8988T (cell line): ENCODE measurements at places on chromosomes 16 and 17.

DNA sequence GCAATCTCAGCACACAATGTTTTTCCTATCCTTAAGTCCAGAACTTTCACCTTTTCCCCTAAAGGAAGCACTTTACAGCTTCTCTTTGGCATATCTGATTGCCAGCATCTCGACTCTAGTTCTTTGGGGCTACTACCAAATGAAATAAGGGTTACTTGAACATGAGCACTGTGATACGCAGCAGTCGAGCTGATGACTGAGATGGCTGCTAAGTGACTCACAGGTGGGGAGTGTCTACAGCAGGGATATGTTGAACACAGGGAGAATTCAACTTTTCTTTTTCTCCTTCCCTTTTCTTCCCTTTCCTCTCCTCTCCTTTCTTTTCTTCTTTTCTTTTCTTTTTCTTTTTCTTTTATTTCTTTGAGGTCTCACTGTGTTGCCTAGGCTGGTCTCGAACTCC lies 334.8 kb downstream of the MAF start:
- no peak for DNase-seq

DNA sequence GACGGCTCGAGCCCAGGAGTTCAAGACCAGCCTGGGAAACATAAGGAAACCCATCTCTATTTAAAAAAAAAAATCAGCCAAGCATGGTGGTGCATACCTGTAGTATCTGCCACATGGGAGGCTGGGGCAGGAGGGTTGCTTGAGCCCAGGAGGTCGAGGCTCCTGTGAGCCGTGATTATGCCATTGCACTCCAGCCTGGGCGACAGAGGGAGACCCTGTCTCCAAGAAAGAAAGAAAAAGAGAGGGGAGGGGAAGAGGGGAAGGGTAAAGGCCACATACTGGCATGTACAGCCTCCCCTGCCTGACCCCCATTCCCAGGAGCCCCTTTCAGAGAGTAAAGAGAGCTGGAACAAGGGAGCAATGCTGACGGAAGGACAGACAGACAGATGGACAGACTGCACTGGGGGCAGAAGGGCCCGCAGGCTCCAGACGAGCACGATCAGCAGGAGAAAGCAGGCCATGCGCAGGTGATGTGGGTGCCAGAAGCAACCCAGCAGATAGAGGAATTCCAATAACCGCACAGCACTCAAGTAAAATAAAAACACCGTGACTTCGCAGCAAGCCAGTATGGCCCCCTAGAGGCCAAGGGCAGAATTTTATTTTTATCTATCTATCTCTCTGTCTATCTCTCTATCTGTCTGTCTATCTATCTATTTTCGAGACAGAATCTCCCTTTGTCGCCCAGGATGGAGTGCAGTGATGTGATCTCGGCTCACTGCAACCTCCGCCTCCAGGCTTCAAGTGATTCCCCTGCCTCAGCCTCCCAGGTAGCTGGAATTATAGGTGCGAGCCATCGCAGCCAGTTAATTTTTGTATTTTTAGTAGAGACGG lies 27.1 kb upstream of the SNN start:
- no peak for DNase-seq

DNA sequence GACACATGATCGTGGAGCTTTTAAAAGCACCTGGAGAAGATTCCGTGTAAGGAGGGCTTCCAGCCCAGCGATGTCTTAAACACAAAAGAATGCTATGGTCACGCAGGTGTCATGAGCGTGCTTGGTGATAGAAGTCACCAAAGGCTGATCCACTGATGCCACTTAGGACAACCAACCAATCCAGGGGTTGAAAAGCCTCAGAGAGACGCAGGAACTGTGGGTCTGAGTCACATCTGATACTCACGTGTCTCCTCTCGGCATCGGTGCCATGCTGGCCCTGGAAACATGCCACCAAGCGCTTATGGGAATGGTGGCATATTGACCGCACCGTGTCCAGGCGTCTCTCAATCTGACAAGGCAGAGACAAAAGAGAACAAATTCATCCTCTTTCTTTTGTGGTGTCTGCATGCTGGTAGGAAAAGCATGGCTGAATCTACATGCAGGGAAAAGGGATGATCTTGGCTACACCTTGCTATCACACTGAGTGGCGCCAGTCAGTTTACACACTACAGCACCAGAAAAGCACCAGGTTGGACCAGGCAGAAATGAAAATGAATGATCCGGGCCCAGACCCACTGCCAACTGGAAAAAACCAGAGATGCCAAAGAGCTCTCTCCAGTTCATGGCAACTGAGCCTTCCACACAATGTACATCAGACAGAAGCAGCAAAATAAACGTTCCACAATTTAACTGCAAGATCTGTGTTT lies 38.0 kb downstream of the ARHGAP17 start:
- no peak for DNase-seq

DNA sequence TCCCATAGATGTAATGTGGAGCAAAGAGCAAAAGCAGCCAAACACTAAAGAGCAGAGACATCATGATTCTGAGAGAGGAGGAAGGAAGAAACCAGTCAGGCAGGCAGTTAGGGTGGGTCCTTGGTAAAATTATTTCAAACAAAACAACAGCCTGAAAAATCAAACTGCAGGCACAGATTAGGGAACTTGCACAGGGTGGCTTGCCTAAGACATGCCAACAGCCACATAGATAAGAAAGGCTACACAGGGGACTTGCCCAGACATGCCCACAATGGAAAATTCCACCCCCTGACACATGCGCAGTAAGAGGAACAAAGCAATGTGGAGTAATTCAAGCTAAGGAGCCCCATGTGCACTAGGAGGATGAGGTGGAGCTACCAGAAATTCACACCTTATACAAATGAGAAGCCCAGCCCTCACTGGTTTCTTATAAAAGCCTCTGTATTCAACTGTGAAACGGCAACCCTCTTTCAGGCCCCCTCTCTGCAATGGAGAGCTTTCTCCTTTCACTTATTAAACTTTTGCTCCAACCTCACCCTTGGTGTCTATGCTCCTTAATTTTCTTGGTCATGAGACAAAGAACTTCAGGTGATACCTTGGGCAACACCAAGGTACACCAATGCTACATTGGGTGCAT lies 7.3 kb upstream of the GAS7 start:
- no peak for DNase-seq

- no peak for DNase-seq
These were observed 9.9 kb upstream of the EDC4 start for GRCh38 chr16:67862623-67863583.

GRCh38 chr16:35311475-35311874 lies 1852.1 kb downstream of the TP53TG3F start:
- DNase-seq = no peak

GRCh38 chr17:8994319-8994718 lies 27.0 kb upstream of the NTN1 start:
- no peak for DNase-seq

GRCh38 chr17:19877364-19877945 lies 9.7 kb upstream of the ULK2 start:
- DNase-seq = no peak

DNA sequence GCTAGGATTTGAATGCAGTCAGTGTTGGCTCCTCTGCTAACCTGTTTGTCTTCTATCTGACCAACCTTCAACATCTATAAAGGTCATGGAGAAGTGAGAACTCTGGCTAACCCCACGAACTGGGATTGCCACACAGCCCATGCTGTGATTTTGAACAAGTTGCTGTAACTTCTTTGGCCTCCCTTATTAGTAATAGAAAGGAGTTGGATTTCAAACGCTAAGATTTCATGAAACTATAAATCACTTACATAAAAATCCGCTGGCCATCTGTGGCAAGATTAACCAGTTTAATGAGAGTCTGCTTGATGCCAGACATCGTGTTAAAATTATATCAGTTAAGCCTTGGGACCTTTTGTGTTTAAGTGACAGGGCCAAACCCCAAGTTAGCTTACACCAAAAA lies 53.4 kb downstream of the HSD17B2 start:
- no peak for DNase-seq

GRCh38 chr16:65509172-65509571 lies 387.3 kb upstream of the CDH11 start:
- DNase-seq = no peak

GRCh38 chr17:77072670-77073069 lies 68.1 kb upstream of the SEC14L1 start:
- no peak for DNase-seq

GRCh38 chr16:74736531-74737157 lies 36.0 kb upstream of the MLKL start:
- peak; percentile 20 for DNase-seq

- DNase-seq = no peak
These were observed 394.5 kb upstream of the SOX9 start for GRCh38 chr17:71726341-71726740.

GRCh38 chr16:11461595-11461990 lies 116.3 kb downstream of the RMI2 start:
- DNase-seq = no peak

DNA sequence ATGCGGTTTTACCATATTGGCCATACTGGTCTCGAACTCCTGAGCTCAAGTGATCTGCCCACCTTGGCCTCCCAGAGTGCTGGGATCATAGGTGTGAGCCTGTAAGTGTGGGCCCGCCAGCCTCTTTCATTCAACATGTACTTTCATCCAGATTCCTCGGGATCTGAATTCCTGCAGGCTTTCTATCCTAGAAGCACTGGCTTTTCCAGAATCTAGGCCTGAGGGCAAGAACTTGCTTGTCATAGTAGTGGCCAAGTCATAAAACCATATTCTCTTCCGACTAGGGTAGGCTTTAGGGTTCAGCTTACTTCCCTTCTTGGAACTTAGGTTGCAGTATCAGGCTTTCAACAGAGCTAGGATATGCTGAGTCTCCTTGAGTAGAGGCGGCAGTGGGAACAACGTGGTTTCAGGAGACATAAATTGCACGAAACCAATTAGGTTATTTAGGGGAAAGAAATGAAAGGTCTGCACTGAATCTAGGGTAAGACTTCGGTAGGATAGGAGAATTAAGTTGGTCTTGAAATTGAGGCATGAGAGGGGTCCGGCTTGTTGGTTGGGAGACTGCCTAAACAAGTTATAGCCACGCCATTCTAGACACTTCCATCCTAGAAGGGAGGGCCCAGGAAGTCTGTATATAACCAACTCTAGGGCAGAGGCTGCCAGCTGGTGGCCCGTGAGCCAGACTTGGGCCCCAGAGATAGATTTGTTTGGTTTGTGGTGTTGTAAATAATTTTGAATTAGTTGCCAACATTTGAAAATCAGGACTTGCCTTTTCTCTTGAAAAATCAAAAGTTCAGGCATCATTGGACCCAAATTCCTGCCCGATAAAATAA lies 15.6 kb downstream of the SLC7A6 start:
- no peak for DNase-seq

GRCh38 chr17:47717261-47717697 lies 15.8 kb upstream of the TBX21 start:
- no peak for DNase-seq

GRCh38 chr16:74874123-74874522 lies 99.5 kb upstream of the FA2H start:
- no peak for DNase-seq

GRCh38 chr17:58210922-58211321 lies 8.1 kb downstream of the MKS1 start:
- DNase-seq = no peak

GRCh38 chr17:80125656-80126448 lies 21.1 kb downstream of the EIF4A3 start:
- no peak for DNase-seq

- DNase-seq = no peak
These were observed 58.8 kb downstream of the SLFN11 start for GRCh38 chr17:35314415-35315216.

GRCh38 chr17:13114601-13115031 lies 96.8 kb upstream of the ELAC2 start:
- peak; percentile 40 for DNase-seq

DNA sequence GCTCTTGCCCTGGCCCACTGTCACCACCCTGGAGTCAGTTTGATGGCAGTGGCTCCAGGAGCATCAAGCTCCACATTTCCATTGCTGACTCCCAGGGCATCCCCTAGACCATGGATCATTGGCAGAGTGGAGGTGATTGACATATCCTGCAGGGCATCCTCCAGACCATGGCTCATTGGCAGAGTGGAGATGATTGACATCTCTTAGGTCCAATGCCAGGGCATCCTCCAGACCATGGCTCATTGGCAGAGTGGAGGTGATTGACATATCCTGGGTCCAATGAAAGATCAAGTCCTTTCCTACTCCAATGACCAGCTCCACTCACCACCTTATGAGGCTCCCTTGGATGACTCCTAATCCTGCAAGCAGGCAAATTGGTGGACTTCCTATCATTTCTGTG lies 174.3 kb upstream of the NLRP1 start:
- DNase-seq = no peak

DNA sequence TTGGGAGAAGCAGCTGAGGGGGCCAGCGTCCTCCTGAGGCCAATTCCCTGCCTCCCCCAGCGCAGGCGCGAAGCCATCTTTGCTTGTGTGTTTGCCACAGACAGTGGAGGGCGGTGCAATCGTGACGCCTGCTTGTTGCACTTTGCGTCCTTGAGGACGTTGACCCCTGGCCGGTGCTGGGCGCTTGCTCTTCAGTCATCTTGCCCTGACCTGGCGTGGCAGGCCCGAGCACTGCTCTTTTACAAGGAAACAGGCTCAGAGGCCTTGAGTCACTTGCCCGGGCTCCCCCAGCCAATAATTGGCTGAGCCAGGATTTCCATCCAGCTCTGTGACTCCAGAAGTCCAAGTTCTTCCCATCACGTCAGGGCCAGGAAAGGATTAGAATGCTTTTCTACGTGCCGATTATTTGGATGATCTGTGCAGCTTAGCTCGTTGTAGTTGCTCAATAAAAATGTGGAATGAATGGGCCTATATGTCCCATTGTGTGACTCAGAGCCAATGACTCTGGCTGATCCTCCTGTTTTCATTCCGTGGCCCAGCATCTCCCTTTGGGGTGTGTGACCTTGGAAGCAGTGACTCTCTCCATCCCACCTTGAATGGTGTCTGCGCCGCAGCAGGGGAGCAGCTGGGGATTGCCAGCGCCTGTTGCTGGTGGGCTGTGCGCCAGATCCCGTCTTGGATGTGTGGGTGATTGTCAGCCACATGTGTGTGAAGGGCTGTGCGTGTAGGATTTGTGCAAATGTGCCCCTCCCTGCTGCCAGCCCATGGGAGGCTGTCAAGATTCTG lies 214.1 kb downstream of the SEC14L1 start:
- DNase-seq = no peak

DNA sequence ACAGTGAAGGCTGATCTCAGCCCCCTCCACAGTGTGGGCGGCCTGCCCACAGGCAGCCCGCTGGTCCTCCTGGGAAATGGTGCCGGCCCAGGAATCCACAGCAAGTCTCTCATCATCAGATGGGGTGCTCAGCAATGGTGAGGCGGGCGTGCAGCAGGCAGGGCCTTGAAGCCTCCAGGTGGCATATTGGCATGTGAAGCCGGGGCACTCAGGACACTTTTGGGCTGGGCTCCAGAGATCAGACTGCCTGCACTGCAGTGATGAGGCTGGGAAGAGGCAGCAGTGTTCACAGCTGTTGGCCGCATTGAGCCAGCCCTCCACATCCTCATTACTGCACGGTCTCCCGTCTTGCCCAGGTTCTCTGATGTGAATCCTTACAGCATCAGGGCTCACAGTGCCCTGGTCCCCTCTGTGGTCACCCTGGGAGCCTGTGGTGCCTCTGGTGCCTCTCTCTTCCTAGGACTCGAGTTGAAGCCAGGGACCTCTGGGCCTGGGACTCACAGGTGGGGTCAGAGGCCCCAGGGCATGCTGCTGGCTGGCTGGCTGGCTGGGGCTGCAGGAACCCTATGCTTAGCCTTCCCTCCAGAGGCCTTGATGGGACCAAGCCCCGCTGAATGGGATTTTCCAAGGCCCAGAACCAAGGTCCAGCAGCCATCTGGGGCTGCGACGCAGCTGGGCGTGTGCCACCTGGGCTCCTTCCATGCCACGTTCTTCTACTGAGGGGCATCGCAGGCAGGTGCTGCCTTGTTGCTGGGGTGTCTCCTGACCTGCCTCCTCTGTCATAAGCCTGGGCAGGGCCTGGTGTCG lies 48.6 kb downstream of the TNFRSF13B start:
- DNase-seq = no peak

- no peak for DNase-seq
These were observed 8.1 kb upstream of the ATP6V0C start for GRCh38 chr16:2505695-2506094.
